ENCODE measurements at places on chromosomes 2 and 18.

GRCh38 chr2:215983581-215984351, 29.6 kb downstream of the MREG start:
- no peak for DNase-seq

- DNase-seq: peak; percentile 11
Observed at GRCh38 chr2:189674374-189675112, at the start of gene ANKAR. TSS of gene ANKAR (plus strand) at chr2:189674670. CDS start at chr2:189676491, 1,821 bp downstream.

GRCh38 chr2:205535001-205535400, 147.3 kb upstream of the NRP2 start:
- no peak for DNase-seq

DNA sequence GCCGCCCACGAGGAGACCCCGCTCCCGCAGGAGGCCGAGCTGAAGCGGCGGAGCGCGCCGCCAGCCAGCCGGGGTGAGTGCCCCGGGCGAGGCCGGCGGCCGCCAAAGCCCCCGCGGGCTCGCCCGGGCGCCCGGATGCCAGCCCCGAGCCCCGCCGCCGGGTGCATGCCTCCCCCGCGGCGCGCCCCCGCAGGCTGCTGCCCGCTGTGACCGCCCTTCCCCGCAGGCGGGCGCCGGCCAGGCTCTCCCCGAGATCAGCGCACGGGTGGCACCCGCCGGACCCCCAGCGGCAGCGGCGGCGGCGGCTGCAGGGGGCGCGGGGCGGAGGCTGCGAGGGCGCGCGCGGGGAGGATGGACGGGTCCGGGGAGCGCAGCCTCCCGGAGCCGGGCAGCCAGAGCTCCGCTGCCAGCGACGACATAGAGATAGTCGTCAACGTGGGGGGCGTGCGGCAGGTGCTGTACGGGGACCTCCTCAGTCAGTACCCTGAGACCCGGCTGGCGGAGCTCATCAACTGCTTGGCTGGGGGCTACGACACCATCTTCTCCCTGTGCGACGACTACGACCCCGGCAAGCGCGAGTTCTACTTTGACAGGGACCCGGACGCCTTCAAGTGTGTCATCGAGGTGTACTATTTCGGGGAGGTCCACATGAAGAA, 470 bp downstream of the KCNF1 start:
- DNase-seq: no peak

DNA sequence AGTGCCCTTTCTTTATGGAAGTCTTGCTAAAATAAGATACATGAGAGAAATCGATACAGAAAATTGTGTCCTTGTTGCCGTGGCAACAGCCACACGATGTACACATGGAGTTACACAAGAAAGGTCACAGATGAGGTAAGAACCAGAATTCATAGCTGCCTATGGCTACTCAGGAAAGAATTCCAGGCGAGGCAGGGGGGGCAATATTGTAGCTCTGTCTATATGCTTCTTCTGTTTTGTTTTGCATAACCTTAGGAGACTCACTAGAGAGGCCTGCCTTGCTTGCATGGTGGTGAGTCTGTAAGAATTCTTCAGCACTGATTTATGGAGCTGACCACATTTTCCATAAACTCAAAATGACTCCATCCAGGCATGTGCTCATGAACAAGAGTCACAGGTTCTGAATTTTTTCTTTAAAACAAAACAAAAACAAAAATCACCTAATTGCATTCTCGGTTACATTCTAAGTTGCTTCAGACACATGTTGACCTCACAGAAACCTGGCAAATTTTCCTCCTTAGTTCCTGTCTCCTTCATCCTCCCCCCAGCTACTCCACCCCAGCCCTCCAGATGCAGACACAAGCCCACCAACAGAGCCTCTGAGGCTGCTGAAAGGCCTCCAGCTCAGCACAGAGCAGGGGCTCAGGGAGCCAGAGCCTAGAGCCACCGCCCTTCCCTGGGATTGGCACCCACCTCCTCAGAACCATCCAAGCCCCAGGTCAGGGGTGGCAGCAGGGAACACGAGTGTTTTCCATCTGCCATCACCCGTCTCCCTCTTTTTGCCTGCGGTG, 183.5 kb downstream of the ANTXR1 start:
- DNase-seq: no peak

DNA sequence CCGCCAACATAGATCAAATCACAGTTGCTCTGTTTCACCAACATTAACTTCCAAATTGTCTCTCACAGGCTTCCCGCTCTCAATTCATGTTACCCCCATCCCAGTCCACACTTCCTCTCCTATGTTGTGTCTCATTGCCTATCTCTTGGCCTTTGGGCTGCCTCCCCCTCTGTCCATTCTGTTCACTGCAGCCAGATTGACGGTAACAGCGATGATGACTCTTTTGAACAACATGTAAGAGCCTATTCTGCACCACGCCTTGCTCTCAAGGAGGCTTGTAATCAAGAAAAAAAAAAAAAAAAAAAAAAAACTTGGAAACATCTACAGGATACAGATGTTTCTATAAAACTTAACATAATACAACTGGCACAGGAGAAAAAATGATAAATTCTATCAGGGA, 77.3 kb upstream of the RMDN2 start:
- DNase-seq: no peak

DNA sequence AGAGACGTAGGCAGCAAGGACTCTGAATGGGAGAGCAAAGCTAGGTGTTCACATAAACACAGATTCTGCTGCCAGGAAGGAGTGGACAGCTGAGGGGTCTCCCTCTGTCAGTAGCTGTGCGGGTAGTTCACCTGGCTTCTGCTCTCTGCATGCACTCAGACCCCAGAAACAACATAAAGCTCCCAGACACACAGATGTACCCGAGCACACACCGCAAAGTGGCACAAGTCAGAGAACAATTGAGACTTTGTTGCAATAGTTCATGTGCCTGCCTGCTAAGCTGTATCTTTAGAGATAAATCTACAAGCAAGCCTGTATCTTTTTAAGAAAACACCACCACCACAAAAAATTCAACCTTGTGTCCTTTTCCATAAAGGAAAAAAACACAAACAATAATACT, 420.0 kb upstream of the ST6GAL2 start:
- DNase-seq: no peak

DNA sequence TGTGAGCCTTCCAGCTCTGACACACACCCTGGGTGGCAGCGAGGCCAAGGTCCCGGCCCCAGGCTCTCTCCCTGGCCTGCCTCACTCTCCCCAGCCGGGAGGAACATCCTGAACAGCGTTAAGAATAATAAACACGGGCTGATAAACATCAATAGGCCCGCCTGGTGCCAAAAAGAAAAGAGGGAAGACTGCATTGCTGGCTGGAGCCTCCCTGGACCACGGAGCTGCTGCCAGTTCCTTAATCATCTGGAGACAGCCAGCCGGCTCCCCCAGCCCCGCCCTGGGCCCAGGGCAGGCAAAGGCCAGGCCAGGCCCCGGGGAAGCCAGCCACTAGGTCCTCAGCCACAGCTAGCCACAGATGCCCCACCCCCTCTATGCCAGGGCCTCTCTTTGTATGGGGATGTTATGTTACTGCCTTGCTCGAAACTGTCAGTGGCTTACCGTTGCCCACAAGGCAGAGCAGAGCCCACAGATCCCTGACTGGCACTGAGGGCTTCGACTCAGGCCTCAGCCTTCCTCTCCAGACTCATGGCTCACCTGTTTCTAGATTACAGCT, 293.7 kb downstream of the DYSF start:
- no peak for DNase-seq

- no peak for DNase-seq
Observed at GRCh38 chr2:200306931-200307723, 634 bp downstream of the SPATS2L start.

DNA sequence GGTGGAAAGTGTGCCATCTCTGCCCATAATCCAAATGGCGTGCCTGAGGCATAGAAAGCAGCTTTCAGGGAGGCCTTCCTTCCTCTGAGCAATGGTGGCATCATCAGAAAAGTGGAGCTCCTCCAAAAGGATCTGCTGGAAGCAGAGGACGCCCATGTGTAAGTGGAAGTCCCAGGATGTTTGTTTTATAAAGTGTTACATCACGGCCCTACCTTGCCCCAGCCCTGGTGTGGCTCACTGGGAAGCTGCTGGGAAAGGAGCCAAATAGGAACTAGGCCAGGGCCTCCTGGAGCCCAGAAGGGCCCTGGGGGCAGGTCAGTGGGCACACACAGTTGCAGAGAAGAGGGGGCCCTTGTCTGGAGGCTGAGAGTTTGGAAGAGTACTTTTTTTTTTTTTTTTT, 4.2 kb upstream of the ODC1 start:
- peak; percentile 20 for DNase-seq

GRCh38 chr18:59569390-59569791, 127.8 kb downstream of the CCBE1 start:
- no peak for DNase-seq

GRCh38 chr2:198961547-198961946, 496.2 kb downstream of the SATB2 start:
- DNase-seq: no peak

DNA sequence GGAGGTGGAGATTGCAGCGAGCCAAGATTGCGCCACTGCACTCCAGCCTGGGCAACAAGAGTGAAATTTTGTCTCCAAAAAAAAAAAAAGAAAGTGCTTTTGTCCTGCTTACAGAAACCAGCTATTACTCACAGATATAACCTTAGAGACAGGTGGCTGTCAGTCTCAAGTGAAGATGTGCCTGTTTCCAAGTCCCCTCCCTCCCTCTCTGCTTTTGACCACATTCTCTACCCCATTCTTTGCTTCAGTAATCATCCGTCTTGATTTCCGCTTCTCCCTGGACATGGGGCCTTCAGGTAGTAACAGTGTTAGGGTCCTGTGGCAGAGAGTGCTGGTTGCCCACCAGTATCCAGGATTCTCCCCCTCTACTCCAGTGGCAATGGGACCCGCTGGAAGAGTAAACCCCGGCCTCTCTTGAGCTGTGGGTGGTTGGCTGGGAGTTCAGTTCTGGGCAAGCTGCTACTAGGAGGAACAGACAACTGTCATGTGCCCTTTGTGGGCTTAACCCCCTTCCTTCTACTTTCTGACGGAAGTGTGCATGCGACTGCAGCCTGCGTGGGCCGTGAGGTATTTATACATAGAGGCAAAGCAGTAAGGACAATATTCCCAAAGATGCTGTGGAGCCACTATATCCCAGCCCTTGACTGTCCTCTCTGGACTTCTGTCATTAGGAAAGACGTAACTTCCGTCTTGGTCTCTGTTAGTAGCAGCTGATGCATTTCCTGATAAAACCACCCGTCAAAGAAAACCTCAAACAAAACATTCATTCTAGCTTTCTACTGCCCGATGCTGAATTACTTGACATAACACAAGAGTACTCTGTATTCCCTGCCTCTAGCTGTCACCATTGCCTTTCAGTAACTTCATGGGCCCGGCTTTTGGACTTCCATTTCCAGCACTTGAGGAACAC, 17.8 kb downstream of the PDCL3 start:
- DNase-seq: no peak

DNA sequence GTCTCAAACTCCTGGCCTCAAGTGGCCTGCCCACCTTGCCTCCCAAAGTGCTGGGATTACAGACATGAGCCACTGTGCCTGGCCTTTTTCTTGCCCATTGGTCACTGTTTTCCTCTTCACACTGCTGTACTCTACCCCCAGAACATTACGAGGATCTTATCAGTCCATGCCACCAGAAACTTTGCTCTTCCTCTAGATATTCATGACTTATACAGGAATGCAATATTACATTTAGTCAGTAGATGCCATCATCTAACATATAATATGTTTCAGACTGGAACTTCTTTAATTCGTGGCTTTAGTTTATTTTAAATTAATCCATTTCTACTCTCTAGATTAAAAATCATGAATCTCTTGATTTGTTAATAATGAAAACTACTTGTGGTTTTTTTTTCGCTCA, 135.5 kb downstream of the COMMD1 start:
- no peak for DNase-seq

DNA sequence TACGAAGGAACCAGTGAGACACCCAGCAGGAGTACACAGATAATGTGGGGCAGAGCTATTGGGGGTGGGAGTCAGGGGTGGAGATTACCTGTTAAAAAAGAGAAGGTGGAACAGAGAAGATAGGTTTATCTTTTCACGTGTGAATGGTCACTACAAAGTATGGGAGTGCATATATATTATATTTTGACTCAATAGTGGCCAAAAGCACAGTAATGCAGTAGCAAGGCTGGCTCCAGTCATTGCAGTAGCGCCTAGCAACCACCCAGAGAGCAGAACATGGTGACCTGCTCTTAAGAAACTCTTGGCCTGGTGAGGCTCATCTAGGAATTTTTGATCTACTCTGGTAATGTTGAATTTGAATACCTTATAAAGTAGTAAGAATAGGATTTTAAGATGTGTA, 1.0 kb downstream of the IMPACT start:
- DNase-seq: no peak

- no peak for DNase-seq
Observed at GRCh38 chr2:166344286-166345113, 31.2 kb downstream of the SCN9A start.

- no peak for DNase-seq
Observed at GRCh38 chr18:68676913-68677312, 38.0 kb downstream of the TMX3 start.

- no peak for DNase-seq
Observed at GRCh38 chr2:174893018-174893417, 112.2 kb downstream of the CHN1 start.

DNA sequence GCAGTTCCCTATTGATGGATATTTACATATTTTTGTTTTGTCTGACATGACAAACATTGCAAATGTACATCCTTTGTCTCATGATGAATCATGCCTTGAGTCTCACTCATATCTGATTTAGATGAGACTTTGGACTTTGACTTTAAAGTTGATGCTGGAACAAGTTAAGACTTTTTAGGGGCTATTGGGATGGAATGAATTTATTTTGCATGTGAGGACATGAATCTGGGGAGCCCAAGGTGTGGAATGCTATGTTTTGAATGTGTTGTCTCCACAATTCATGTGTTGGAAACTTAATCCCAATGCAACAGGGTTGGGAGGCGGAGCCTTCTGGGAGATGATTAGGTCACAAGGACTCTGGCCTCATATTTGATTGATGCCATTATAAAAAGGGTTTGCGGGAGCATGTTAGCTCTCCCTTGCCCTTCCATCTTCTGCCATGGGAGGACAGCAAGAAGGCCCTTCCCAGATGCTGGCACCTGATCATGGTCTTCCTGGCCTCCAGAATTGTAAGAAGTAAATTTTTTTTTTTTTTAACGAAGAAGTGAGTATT, 29.1 kb upstream of the INO80D start:
- no peak for DNase-seq

GRCh38 chr2:62406573-62407043, 99.4 kb downstream of the TMEM17 start:
- no peak for DNase-seq
